HepG2 (cell line): ENCODE measurements at places on chromosomes 3 and 15. TPM values are rescaled to one million over a fixed set of nuclear protein-coding genes. Genes with fewer than 3 reads are reported as not detected.

DNA sequence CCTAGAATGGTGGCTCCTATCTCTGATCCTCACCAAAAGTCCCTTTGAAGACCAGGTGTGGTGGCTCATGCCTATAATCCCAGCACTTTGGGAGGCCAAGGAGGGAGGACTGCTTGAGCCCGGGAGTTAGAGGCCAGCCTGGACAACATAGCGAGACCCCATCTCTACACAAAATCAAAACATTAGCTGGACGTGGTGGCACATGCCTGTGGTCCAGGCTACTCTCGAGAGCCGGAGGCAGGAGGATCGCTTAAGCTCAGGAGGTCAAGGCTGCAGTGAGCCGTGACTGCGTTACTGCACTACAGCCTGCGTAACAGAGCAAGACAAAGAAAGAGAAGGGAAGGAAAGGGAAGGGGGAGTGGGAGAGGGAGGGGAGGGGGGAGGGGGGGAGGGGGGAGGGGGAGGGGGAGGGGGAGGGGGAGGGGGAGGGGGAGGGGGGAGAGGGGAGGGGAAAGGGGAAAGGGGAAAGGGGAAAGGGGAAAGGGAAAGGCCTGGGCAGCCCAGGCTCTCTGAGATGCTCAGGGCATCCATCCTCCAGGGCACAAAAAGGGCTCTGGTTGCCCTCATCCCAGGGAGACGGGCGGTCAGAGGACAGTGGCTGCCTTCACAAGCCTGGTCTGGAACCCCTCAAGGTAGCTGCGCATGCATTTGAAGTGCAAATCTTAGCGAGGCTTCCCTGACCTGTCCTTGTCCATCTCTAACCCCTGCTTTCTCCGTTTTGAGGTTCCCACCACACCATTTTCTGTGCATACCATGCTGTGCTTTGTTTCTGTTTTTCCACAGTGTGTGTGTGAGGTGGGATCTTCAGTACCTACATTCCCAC is 76.1 kb downstream of the LDHAL6B start:
- H3K4me1 ChIP-seq = peaks cover 80% of the 10 kb centered on the region
- peak; percentile 36 for DNase-seq
- no peaks in the 10 kb centered on the region for H3K27me3 ChIP-seq
- H3K36me3 ChIP-seq = no peaks in the 10 kb centered on the region

GRCh38 chr3:63960048-63960711 is 48.0 kb upstream of the SCAANT1 start:
- no peaks in the 10 kb centered on the region for H3K27me3 ChIP-seq
- DNase-seq = no peak
- H3K27ac ChIP-seq = no peak overlapping the region
- H3K4me3 ChIP-seq = no peak overlapping the region
- peaks cover 7% of the 10 kb centered on the region; the same call in 1 of the 2 replicates for H3K4me1 ChIP-seq

The LRRC2 gene
- 0.27 and 0.48 TPM in 2 replicates for total RNA-seq

- H3K4me1 ChIP-seq = peaks cover 61% of the 10 kb centered on the region
- no peak overlapping the region for H3K27ac ChIP-seq
- no peaks in the 10 kb centered on the region for H3K36me3 ChIP-seq
- no peak for DNase-seq
Measured at GRCh38 chr15:90561344-90562244, 31.9 kb downstream of the CRTC3 start.

DNA sequence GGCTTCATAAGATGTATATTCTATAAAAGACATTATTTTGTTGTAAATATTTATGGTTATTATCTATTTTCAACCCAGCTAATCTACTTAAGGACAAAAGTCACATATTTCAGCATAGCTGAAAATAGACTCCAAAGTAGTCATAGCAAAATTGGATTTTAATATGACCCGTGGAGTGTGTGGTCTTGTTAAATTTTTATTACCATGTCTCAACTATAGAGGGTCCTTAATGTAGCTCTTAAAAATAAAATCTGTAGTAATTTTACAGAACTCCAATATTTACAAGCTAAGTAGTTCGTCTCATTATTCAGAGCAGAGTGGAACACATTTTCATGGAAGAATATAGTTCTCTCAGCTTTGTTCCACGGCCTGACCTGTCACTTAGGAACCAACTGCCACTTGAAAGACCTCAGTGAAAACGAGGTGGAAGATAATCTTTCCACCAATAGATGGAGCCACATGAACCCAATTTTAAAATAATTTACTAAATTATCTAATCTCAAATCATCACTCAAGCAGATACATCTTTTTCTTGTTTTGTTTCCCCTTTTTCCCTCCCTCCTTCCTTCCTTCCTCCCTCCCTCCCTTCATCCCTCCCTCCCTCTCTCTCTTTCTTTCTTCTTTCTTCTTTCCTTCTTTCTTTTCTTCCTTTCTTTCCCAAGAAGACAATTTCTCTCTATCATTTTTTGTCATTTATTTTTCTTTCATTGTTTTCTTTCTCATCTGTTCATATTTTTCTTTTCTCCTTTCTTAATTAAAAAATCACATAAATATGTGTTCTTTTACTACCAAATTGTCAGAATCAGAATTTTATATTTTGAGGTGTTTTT is 97.2 kb downstream of the CLDN1 start:
- H3K27ac ChIP-seq = no peak overlapping the region
- H3K36me3 ChIP-seq = no peaks in the 10 kb centered on the region

DNA sequence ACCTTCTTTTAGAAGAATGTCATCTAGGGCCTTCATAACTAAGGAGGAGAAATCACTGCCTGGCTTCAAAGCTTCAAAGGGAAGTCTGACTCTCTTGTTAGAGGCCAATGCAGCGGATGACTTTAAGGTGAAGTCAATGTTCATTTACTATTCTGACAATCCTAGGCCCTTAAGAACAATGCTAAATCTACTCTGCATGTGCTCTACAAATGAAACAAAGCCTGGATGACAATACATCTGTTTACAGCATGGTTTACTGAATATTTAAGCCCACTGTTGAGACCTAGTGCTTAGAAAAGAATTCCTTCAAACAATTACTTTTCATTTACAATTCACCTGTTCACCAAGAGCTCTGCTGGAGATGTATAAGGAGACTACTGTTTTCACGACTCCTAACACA is 160.4 kb upstream of the EPHA3 start:
- DNase-seq = no peak
- no peaks in the 10 kb centered on the region for H3K27me3 ChIP-seq
- H3K4me1 ChIP-seq = no peaks in the 10 kb centered on the region

The LAMB2 gene
- total RNA-seq = 67.9 and 208 TPM in 2 replicates

- no peak for DNase-seq
- H3K36me3 ChIP-seq = no peaks in the 10 kb centered on the region
- no peaks in the 10 kb centered on the region for H3K4me1 ChIP-seq
Measured at GRCh38 chr3:86948822-86949221, 42.1 kb downstream of the VGLL3 start.

DNA sequence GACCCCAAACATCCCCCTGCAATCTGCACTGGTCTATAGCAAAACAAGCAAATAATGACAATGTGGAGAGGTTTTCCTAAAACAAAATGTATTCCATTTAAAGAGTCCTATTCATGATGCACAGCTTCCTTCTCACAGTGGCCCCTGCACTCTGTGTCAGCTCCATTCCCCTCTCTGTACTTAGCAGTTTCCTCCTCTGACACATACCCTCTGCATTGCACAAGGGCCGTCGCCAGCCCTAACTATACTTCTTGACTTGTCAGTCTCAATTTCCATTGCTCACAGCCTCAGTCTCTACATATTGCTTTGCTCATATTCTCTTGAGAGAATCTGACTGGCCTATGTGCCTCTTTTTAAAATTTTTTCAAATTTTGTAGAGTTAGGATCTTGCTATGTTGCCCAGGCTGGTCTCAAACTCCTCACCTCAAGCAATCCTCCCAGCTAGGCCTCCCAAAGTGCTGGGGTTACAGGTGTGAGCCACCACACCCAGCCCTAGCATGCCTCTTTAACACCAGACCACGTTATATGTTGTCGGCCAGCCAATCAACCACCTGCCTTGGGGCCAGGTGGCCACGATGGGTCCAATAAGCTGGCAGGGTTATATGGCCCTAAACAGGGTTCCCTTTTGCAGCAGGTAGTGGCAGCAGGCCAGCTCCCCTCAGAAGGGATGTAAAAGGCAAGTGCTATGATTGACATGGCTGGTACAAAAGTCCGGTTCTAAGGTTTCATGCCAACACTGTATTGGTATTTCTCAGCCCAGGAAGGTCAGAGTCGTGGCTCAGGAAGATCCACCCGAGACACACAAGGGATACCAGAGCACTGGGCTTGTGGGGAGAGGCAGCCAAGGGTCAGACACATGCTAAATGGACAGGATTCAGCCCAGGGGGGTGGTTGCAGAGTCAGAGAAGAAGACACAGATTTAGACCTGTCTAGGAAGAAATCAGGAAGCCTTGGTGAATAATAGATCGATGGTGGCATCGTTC is 59.0 kb upstream of the SMAD3 start:
- no peak for DNase-seq
- H3K4me1 ChIP-seq = peaks cover 28% of the 10 kb centered on the region
- H3K27me3 ChIP-seq = no peaks in the 10 kb centered on the region

GRCh38 chr15:76059320-76060117 is at the start of gene TMEM266:
TMEM266 (plus strand) TSS chr15:76059985; CDS start chr15:76134264, 74,279 bp downstream.
- H3K27ac ChIP-seq = no peak within 1 kb of the TSS
- peak within 1 kb of the TSS; percentile 66 for H3K4me3 ChIP-seq
- peaks cover 13% of the 10 kb centered on the region for H3K4me1 ChIP-seq
- no peaks in the 10 kb centered on the region for H3K36me3 ChIP-seq
- H3K27me3 ChIP-seq = no peaks in the 10 kb centered on the region; the same call in 1 of the 2 replicates
- no peak for DNase-seq
